SW 1271 (cell line): ENCODE measurements at places on chromosomes 6 and 20.

GRCh38 chr6:170221052-170221752, 69.7 kb downstream of the DLL1 start:
- no peak for DNase-seq

DNA sequence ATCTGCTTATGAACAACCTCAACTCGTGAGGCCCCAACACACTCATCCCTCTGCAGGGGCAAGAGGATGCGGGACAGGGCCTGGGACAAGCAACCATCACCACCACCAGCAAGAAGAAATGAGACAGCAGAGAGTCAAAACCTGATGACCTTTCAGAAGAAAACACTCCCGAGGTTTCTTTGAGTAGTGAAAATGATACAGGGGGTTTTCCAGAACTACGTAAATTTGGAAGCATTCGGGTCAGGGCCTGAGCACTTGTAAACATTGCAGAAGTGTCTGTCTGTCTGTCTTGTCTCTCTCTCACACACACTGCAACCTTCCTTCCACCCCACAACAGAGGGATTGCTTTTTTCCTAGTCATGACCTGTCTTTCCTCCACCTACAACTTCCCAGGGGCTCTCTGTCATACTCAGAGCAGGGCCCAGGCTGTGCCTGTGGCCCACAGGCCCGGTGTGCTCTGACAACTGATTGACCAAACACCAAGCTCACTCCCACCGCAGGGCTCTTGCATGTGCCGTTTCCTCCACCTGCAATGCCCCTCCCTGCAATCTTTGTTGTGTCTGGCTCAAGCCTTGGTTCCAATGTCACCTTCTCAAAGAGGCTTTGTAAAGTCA, 90.9 kb downstream of the BMP7 start:
- DNase-seq, result no peak

GRCh38 chr6:28424163-28424562, 19.1 kb downstream of the ZSCAN23 start:
- DNase-seq, result no peak

DNA sequence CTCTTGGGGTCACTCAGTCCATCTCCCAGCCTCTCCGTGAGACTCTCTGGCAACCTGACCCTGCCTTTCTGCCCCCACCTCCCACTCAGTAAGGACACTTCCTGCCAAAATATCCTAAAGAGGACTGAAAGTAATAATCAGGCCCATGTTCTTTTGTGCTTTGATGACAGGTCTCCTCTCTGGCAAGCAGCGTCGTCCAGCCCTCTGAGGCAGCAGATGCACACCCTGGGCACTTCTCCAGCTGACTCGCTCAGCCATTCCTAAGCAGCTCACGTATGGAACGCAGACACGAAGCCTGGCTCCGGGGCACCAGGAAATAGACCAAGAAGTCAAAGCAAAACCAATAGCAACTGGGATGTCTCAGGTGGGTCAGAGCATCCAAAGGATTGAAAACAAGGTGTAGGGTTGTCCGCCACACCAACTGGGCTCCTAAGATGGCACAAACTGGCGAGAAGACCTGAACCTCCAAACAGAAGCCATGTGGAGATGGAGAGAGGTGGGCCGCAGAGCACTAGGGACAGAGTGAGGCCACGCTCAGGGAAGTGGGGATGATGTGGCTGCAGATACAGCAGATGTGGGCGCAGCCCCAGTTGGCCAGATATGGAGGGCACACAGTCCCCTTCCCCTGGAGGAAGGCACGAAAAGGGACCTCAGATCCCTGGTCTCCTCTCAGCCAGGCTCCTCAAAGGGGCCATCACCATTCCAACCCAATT, 99.3 kb downstream of the PRND start:
- no peak for DNase-seq

DNA sequence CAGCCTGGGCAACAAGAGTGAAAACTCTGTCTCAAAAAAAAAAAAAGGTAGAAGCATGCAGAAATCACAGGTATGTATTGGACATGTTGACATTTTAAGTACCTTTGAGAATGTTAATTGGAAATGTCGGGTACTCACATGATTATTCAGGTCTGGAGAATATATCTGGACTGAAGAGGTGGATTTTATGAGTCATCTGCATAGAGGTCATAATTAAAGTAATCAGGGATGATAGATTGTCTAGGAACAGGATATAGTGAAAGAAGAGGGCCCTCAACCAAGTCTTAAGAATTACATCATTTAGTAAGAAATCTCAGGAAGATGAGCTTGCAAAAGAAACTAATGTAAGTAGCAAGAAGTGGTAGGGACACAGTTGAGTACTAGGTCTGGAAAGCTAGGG, 212.5 kb downstream of the UTRN start:
- DNase-seq, result no peak

DNA sequence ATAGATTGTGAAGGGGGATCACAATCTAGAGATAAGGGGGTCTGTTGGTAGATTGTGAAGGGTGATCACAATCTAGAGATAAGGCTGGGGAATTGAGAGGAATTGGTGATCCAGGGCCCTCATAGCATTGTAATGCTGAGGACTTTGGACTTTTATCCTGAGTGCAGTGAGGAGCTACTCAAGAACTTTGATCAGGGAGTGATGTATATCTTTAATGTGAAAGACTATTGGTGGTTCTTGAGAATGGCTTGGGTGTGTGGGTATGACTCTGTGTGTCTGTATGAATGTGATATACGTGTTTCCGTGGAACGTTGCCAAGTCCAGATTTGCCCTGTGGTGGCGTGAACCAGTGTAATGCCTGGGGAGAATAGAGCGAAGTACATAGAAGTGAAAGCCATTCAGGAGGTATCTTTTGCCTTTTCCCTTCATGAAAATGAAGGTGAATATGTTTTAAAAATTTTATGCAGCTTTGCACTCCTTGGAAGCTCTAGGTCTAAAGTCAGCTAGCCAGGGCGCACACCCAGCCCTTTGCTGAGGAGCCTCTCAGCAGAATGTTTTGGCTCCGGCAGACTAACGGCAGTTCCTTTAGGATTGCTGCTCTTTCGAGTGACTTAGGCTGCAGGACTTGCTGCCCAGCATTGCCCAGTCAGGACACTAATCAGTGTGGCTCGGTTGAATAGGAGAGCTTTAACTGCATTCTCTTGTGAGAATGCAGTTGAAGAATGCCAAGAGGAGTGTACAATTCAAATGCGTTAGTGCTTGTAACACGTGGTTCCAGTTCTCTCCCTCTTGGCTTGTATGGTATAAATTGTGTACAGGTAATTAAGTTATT, 3.5 kb downstream of the ZFAND3 start:
- no peak for DNase-seq

DNA sequence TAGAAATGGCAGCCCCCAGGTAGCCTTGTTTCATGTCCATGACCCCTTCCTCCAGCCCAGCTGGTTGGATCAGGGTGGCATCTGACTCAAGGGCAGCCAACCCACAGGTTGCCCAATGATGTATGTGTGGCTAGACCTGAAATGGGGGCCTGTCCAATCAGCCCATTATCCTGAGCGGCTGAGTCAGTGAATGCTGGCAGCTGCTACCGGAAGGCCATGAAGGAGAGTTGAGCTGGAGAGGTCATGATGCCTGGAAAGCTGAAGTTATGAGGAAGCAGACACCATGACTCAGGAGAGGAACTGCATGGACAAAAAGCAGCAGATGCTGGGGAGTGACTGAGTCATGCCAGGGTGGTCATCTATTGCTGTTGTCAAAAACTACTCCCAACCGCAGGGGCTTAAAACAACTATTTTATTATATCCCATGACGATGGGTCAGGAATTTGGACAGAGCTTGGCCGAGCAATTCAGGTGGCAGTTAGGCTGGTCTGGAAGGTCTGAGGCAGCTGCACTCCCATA, 67.3 kb downstream of the MDGA1 start:
- peak; percentile 74 for DNase-seq

- DNase-seq, result no peak
Observed at GRCh38 chr20:58188527-58188926, 39.9 kb downstream of the ANKRD60 start.

DNA sequence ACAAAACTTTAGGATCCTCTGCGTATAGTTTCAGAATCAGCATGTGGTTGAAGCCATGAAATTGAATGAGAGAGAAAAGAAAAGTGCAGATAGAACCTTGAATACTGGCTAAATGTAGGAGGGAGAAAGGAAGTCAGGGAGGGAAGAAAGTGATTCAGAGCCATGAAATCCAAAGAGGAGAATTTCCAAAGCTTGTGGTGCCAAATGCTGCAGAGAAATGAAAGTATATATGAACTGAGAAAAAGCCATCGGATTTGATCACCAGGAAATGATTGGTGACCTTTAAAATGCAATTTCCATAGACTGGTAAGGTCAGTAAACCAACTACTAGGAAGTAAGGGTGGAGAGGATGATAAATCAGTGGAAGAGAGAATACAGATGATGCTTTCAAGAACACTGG, 142.3 kb downstream of the TFAP2A start:
- no peak for DNase-seq

DNA sequence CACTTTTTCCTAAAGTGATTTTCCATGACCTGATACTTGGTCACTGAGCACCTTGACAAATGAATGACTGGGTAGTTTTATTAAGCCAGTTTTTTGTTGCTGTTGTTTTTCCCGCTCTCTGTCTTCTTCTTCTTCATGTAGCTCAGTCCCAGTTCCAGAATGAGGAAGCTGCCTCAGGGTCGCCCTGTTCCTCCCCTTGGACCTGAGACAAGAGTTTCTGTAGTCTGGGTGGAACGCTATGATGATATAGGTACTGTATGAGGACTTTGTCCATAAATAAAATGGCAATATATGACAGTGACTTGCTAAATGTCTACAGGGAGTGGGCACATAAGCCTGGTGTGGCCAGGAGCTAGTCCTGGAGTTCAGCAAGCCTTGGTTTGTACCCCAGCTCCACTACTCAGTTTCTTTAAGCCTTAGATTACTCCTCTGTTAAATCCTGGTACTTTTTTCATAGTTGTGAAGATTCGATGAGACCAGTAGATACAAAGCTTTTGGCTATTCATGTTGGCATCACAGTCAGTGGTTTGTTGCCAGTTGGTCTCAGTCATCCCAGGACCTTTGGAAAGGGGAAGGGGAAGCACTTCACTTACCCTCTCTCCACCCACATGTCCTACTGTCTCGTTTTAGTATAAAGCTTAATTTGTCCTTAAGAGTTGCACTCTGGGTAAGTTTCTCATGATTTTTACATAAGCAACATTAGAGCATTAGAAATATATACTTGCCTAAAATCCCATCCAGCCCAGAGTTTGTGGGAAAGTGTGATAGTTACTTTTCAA, 11.1 kb upstream of the ADIG start:
- no peak for DNase-seq

GRCh38 chr6:7640607-7641577, 50.9 kb downstream of the SNRNP48 start:
- peak; percentile 33 for DNase-seq

- DNase-seq, result no peak
Observed at GRCh38 chr20:48736231-48736630, 91.6 kb downstream of the PREX1 start.

DNA sequence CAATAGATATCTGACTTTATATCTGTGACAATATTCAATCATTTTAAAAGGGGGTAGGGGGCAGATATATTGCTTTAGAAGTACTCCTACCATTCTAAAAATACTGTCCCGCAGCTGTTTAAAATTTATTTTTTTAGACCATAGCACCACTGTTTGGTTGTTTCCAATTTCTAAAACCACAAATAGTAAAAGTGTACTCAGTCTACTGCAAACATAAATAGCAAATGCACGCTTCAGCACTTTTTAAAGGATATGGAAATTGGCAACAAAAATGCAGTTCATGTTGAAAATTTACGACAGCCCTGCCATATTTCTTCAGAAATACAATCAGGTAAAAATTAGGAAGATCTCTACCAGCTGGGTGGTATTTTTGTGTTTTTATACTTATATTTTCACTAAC, 132.0 kb upstream of the RUNX2 start:
- DNase-seq, result no peak

DNA sequence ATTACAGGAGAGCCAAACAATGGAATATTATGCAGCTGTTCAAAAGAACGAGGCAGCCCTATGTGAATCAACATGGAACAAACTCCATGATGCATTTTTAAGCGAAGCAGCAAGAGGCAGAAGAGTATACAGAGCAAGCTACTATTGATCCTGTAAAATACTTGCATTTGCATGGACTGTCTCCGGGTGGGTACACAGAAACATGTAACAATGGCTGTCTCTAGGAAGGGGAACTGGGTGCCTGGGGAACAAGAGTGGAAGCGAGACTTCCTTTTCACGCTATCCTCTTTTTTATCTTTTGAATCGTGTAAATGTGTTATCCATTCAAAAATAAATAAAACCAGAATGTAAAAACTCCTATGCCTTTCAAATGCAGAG, 93.3 kb upstream of the SIRPA start:
- DNase-seq, result no peak

DNA sequence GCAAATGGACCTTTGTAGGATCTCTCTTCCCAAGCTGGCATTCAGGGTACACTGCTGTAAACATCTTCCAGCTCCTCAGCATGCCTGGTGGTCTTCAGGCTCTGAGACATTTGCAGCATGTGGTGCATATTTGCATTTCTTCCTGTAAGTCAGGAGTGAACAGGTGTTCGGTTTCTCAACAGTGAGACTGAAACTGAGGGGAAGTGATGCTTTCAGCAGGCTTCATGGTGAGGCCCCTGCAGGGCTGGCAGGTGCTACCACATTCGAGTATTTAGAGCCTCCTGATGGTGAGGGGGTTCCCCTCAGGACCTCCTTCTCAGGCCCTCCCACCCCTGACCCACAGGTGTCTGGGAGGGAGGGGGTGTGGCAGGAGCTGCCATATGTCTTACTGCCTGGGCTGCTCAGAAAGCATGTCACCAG, 15.1 kb downstream of the MYBL2 start:
- DNase-seq, result no peak

DNA sequence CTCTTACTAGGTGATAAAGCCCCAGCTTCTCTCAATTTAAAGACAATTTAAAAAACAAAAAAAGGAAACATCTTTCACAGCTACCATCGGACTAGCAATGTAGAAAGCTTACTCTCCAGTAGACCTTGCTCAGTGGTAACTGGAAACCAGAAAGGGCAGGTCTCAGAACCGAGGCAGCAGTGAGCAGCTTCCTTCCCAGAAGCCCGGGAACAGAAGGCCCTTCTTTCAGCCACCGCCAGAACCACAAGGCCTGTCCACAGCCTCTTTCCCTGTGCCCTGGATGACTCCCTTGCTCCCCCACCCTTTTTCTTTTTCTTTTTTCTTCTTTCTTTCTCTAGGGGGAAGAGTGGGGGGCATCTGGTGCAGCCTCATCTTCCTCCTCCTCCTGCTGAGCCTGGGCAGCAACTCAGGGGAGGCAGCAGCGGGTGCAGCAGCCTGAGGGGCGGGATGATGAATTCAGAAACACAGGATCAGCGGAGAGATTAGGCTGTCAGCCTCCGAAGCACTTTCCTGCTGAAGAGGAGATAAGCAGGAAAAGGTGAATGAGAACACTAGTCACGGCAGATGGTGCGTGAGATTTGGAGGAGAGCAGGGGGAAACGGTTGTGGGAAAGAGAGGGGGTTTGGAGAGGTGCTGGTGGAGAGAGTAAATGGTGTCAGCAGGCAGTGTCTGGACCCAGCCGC, 158.5 kb downstream of the ID4 start:
- no peak for DNase-seq

GRCh38 chr6:14612016-14612980, 494.7 kb downstream of the CD83 start:
- DNase-seq, result peak; percentile 18

GRCh38 chr6:12336121-12336971, 46.2 kb downstream of the EDN1 start:
- no peak for DNase-seq

GRCh38 chr20:61830241-61830930, 235.3 kb downstream of the TAF4 start:
- DNase-seq, result no peak

GRCh38 chr6:3036861-3037637, 31.2 kb upstream of the RIPK1 start:
- DNase-seq, result no peak
